Nucleus accumbens (tissue), 56 donors: ENCODE measurements at places on chromosomes 16 and 17.

- no peak for DNase-seq
Observed at GRCh38 chr17:79800325-79801155, 3.7 kb upstream of the CBX8 start.

- no peak for DNase-seq
Observed at GRCh38 chr17:69524854-69525253, 110.4 kb downstream of the MAP2K6 start.

DNA sequence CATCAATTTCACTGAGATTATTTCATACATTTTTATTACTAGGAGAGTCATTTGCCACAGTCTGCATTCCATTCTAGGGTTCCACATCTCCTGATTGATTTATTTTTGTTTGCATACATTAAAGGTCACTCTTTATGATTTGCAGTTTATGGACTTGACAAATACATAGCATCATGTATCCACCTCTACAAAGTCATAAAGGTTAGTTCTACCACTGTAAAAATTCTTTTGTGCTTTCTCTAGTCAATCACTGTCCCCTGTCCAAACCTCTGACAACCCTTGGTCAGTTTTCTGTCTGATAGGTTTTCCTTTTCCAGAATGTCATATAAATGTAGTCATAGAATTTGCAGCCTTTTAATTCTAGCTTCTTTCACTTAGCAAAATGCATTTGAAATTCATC lies 434.6 kb upstream of the MON1B start:
- DNase-seq = no peak

DNA sequence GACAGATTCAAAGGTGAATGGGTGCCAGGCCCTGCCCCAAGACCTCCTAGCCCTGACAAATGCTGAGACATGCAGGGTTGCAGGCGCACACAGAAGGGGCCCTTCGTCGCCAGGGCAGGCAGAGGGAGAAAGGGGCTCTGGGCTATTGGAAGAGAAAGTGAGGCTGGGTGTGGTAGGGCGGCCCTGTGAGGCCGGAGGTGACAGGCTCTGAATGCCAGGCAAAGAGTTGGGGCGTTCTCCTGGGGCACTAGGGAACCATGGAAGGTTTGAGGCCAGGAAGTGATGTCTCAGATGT lies 26.4 kb upstream of the NXPH3 start:
- no peak for DNase-seq

- DNase-seq = no peak
Observed at GRCh38 chr16:68369697-68370580, 59.1 kb downstream of the PRMT7 start.

- DNase-seq = no peak
Observed at GRCh38 chr17:74573169-74573568, 5.9 kb upstream of the CD300H start.

- DNase-seq = no peak
Observed at GRCh38 chr17:8087075-8087951, at the start of gene ALOX12B. TSS of gene ALOX12B (minus strand) at chr17:8087716. CDS start at chr17:8087442, 274 bp downstream.

DNA sequence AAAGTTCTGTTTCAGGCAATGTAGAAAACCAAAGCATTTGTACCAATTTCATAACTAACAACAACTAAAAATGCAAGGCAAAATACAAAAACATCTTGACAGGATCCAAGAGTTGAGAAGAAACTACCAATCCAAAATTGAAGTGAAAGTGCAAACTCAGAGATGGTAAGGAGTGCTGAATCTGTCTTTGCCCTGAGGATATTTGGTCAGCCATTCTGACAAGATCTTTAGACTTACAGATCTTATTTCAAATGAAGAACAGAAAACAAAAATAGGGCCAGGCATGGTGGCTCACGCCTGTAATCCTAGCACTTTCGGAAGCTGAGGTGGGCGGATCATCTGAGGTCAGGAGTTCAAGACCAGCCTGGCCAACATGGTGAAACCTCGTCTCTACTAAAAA lies 412.8 kb downstream of the ZFHX3 start:
- no peak for DNase-seq
